Small intestine (tissue), 16 donors: ENCODE measurements at places on chromosomes 11 and 22.
A peak's percentile ranks its signal among the peaks of the same experiment; 100 is the strongest.

GRCh38 chr11:6677018-6677417 lies 6.1 kb downstream of the MRPL17 start:
- DNase-seq = no peak

GRCh38 chr22:37972527-37972926 lies 11.8 kb downstream of the SOX10 start:
- no peak for DNase-seq

- peak; percentile 37 for DNase-seq
Measured at GRCh38 chr22:30204742-30205111, 41.8 kb downstream of the LIF start.

DNA sequence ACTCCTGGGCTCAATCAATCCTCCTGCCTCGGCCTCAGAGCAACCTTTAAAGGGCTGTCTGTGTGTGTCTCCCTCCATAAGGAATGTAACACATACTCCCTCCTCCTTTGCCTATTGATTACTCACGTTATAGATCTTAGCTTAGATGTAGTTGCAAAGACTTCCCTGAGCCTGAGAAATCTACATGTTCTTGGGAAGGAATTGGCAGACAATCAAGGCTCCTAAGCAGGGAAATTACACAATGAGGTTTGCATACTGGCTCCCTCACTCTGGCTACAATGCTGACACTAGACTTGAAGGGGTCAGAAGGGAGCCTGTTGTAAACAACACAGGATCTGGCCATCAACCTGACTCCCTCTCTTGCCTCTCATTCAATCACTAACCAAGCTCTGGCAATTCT lies 5.2 kb upstream of the OLFML1 start:
- DNase-seq = no peak

DNA sequence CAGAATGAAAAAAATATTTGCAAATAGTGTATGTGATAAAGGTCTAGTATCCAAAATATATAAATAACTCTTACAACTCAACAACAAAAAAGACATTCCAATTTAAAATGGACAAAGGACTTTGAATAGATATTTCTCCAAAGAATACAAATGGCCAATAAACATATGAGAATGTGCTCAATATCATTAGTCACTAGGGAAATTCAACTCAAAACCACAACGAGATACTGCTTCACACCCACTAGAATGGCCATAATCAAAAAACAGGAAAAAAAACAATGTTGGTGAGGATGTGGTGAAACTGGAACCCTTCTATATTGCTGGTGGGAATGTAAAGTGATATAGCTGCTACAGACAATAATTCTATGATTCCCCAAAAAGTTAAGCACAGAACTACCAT lies 38.6 kb upstream of the RPS13 start:
- no peak for DNase-seq

DNA sequence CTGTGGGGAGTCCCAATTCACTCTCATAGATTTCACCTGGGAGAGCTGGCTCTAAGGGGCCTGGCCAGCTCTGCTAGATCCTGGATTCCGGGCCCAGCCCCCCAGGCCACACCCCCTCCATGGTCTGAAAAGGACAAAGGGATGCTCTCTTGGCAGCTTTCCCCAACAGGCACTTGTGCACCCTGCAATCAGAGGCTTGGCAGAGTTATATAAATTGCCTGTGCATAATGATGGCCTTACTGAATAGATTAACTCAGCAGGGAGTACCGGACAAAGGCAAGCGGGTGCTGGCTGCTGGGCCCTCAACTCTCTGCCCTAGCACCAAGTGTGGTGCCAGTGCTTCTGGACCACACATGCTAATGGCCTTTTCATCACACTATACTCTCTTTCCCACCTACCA lies 461.6 kb downstream of the BUD13 start:
- DNase-seq = no peak

- peak; percentile 69 for DNase-seq
Measured at GRCh38 chr11:134515081-134515960, 103.3 kb upstream of the B3GAT1 start.

DNA sequence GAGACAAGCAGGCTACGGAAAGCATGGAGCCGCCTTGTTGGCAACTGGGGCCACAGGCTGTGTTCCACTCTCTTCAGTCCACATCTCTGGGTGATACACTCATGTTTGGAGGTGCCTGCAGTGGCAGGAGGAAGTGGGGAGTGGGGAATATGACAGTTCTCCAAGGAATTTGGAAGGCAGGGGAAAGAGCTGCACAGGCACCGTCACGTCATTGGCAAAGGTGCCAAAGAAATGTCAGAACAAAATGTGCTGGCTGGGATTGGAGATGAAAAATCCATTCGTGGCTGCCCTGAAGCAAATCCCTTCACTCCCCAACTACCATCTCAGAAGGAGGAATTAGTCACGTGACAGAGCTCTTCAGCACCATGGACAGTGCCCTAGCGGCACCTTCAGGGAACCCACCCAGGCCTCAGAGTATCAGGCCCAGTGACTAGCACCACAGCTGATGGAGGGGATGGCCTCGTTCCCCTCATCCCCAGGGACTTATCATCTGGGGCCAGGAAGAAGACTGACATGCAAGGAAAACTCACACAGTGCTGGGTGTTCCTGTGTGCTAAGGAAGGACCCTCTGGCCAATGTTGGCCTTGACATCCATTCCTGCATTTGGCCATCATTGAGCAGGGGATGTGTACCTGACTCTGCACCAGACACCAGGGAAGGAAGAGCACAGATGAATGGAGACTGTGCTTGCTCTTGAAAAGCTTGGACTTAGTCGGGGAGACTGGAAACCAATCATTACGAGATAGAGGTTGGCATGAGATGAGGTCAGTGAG lies 48.5 kb upstream of the PRDM11 start:
- peak; percentile 31 for DNase-seq

DNA sequence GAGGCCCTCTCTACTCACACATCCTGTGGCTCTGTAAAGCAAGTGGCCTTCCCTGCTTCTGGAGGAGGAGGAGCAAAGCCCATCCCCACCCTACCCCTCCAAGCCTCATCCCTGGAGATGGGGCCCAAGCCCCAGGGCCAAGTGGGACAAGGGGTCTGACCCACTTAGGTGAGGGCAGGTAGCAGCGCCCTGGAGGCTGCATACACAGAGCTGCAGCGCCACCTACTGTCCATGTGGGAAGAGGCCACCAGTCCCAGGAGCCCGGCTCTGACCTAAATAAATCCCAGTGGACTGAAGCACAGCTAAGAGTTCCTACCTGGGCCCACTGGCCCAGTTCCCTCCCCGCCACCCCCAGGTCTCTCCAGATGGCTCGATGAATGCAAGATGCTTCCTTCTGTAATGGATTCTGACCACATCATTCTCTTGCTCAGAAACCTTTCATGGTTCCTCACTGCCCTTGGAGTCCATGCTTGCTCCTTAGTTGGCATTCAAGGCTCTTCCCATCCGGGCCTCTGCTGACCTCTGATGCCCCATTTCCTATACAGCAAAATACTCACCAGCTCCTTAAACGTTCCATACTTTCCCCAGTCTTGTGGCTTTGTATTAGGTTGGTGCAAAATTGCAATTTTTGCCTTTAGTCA lies 62.1 kb downstream of the THAP12 start:
- DNase-seq = peak; percentile 79

- no peak for DNase-seq
Measured at GRCh38 chr11:130526846-130527245, 78.4 kb downstream of the ADAMTS15 start.

GRCh38 chr11:102810950-102811660 lies 13.1 kb upstream of the MMP1 start:
- DNase-seq = peak; percentile 67

DNA sequence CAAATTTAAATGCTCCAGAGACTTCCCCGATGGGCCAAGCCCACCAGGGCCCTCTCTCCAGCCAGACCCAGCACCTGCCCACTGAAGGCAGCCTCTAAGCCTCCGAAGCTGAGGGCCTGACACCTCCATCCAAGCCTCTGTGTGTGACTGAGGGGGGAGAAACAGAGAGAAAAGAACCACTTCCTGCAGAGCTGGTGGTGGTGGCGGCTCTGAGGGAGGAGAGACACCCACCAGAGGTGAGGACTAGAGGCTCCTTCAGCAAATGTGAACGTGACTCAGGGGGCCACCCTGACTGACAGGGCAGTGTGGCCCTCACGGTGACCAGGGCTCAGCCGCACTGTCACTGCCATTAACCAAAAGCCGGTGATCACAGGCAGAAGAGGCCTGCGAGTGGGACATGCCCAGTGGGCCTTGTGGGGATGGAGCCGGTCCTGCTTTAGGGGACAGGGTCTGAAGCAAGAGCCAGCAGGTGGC lies 31.0 kb upstream of the CD5 start:
- no peak for DNase-seq

DNA sequence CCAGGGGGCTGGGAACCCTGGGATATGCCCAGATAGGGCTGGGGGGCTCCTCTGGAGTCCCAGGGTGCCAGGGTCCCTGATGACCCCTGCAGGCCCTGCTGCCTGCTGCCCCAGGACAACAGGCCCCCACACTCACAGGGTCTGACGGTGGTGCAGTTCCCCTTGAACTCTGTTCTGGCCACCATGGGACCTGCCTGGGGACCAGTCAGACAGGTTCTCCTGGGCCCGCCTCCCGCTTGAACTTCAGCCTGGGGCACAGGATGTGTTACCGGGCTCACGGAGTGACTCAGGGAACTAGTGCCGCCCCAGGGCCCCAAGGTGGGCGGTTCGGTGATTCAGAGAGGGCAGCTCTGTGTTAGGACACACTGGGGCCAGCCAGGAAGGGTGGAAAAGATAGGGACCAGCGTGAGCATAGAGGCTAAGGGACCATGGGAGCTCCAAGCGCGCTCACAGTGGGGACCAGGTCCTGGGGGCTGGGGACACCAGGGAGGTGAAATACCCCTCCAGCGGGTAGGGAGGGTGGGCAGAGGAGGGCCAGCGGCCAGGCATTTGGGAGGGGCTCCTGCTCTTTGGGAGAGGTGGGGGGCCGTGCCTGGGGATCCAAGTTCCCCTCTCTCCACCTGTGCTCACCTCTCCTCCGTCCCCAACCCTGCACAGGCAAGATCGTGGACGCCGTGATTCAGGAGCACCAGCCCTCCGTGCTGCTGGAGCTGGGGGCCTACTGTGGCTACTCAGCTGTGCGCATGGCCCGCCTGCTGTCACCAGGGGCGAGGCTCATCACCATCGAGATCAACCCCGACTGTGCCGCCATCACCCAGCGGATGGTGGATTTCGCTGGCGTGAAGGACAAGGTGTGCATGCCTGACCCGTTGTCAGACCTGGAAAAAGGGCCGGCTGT lies 21.5 kb upstream of the TXNRD2 start:
- DNase-seq = peak; percentile 98

- no peak for DNase-seq
Measured at GRCh38 chr11:92302770-92303169, 78.2 kb downstream of the FAT3 start.

- no peak for DNase-seq
Measured at GRCh38 chr11:92707173-92707619, 262.3 kb upstream of the MTNR1B start.
